Left ventricle myocardium superior (tissue), 1 donor: ENCODE measurements at places on chromosomes 5 and 9.
A peak's percentile ranks its signal among the peaks of the same experiment; 100 is the strongest.

GRCh38 chr5:14716755-14717752 lies 52.5 kb downstream of the OTULIN start:
- DNase-seq: no peak

DNA sequence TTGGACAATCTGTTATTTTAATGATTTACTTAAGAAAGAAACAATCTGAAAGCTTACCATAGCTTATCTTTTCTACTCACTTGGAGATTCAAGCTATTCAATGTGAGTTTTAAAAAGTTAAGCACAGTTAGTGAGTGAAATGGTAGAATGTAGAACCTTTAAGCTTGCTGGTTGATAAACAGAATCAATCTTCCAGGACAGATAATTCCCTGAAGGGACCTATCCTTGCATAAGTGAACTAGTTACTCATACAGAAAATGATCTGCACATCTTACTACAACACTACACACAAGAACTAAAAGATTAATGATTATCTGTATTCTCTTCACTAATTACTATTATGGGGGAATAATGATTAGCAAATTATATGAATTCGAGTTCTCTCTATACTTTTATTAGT lies 165.6 kb downstream of the PALM2AKAP2 start:
- no peak for DNase-seq

DNA sequence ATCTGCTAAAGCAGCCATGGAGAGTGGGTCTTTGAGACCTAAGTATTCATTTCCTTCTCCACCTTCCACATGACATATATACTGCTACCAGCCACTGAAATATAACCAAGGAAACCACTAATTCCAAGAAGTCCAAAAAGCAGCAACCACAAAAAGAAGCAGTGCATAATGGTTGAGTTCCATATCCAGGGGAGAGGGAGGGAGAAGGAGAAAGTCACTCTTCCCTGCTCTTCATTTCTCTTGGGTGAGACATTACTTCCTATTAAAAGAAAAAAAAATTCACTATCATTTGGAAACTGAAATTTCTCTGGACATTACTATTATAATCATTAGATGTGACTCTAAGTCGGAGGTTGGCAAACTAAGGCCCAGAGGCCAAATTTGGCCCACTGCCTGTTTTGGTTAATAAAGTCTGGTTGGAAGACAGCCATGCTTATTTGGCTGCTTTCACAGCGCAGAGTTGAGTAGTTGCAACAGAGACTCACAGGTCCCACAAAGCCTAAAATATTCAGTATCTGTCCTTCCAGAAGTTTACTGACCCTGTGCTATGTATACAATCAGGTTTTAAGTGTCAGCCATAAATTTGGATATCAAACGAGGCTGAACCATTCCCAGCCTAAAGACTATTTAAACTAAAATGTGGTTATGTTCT lies 168.6 kb downstream of the MPDZ start:
- peak; percentile 60 for DNase-seq

DNA sequence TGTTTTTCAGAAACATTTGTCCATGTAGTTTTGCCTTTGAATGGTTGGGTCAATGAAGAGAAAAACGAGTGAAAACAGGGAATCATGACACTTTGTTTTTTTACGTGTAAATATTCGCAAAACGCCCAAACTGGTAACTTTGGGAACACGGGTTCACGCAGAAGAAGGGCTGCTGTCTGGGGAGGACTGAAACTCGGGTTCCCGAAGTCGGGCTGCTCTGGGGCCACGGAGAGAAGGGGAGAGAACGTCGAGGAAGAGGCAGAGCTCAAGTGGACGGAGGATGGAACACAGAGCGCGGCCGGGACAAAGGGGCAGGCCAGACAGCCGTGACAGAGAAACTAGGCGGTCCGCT lies 478 bp upstream of the SETD9 start:
- DNase-seq: peak; percentile 86

- no peak for DNase-seq
These were observed 315.1 kb downstream of the CCDC171 start for GRCh38 chr9:15867988-15868387.

GRCh38 chr5:148739023-148739422 lies 84.7 kb upstream of the HTR4 start:
- DNase-seq: no peak

DNA sequence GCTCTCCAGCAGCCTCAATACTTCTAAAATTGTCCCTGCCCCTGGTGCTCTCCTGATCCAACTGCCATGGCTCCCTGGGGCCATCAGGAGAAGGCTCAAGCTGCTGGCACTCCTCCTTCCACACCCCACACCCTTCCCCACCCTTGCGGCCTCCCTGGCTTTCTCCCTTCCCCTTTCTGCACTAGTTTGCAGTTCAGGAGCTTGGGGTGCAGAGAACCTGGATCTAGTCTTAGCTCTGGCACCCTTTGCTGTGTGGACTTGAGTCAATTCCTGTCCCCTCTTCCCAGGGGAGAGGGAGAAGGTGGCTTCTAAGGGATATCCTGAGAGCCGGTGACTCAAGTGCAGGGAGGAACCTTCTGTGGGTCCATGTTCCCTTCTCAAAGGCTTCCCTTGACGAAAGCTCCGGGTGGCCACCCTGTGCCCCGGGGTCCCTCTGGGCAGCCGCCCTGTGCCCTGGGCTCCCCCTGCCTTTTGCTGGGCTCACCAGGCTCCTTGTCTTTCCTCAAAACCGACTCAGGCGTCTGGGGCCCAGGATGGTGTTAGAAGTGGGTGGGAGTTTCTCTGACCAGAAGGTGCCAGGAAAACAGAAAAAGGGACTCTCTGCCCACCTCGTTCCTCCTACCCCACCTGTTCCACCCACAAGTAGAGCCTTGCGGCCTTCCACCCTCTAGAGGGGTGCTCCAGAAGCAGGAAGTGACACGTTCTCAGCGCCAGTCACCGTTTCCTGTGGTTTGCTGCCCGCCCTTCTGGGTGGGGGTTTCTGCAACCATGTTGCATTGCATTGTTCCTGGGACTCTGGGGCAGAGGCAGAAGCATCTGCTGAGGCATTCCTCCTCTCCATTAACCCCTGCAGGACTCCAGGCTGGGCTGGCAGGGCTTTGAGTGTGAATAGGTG lies 15.0 kb downstream of the GLIPR2 start:
- peak; percentile 67 for DNase-seq
